ENCODE measurements at places on chromosomes 6 and 20.

GRCh38 chr6:106056746-106057390 is 29.3 kb upstream of the PRDM1 start:
- DNase-seq, result no peak

- no peak for DNase-seq
These were observed 65.4 kb upstream of the MAFB start for GRCh38 chr20:40754339-40754943.

DNA sequence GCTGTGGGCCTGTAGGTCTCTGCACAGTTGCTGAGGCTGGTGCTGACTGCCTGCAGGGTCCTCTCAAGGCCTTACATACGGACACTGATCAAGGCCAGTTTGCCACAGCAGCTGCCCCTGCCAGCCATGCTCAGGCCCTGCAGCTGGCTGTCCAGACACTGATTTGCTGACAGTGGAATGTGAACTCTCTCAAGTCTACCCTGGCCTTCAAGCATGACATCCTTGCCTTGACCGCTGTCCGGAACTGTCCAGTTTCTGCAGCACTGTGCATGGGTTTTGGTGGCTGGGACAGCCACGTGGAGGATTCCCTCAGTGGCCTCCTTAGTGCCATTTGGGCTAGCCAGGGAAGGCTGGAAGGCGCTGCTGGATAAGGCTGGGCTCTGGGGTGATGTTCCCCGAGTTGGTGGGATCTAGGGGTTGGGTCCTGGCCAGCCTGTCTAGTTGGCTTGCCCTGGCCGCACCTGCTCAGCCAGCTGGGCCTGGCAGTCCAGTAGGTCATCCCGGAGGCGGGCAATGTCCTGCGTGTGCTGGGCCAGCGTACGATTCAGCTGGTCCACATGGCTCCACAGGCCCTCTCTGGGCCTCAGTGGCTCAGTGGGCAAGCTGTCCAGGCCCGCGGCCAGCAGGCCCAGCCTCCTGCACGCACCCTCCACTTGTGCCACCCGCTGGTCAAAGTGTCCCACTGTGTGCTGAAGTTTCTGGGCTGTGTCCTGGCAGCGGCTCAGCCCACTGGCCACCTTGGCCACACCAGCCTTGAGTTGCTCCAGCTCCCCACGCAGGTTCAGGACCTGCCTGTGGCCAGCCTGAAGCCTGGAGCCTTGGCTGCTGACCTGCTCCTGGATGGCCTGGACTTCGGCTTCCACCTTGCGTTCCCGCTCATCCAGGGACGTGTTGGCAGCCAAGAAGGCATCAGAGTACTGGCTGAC is 5.5 kb downstream of the EMILIN3 start:
- DNase-seq, result no peak

DNA sequence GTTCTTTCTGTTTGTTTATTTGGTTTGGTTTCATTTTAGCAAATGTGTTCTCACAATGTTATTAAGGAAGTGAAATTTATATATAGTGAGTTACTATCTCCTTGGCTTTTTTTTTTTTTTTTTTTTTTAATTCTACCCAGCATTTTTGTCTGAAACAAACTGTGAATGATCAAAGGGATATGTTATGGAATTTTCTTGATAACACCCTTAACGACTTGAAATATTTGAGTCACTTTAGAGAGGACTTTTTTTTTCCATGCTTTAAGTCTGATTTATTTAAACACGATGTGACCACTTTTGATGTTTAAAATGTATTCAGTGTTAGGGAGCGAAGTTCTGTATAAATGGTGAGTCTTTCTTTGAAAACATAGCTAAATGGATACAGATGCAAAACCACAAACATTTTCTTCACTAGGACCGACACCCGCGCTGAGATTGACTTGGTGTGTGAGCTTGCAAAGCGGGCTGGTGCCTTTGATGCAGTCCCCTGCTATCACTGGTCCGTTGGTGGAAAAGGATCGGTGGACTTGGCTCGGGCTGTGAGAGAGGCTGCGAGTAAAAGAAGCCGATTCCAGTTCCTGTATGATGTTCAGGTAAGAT is 149.7 kb downstream of the MTHFD1L start:
- DNase-seq, result no peak

GRCh38 chr20:12875510-12875909 is 133.3 kb upstream of the SPTLC3 start:
- no peak for DNase-seq

Measured in stimulated activated CD4-positive, alpha-beta T cell treated with anti-CD3 and anti-CD28 coated beads, Interleukin-12 subunit alpha, Interleukin-12 subunit beta, amount 100 ng/mL, for 48 hours (primary cell).